LHCN-M2 (cell line): ENCODE measurements at places on chromosomes 13 and 19.

DNA sequence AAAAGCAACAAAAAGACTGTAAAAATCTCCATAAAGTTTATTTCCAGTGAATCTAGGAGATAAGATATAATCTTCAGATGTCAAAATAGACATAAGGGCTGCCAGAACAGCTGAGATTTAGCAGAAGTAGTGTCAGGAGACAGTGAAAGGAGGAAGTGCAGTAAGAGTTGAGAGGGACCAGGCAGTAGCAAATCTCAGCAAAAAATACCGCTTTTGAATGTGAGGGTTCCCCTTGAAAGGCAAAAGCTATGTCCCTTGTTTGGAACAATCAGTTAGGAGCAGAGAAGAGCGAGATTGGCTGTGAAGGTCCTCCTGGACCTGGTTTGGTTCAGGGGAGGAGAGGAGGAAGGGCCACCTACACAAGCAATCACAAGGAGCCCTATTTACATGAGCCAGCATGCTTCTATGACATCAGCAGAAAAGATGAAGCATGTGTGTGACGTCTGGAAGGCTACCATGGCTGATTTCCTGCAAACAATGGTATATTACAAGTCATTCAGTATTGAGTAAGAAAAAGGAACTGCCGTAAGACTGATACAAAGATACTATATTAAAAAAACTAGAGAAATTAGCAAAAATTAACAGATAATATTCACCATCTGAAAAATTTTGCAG lies 98.9 kb upstream of the SIAH3 start:
- DNase-seq, result no peak

- no peak for DNase-seq
These were observed 226.4 kb downstream of the COG6 start for GRCh38 chr13:39881887-39882286.

- no peak for DNase-seq
These were observed 1.1 kb downstream of the INSR start for GRCh38 chr19:7292950-7293761.

DNA sequence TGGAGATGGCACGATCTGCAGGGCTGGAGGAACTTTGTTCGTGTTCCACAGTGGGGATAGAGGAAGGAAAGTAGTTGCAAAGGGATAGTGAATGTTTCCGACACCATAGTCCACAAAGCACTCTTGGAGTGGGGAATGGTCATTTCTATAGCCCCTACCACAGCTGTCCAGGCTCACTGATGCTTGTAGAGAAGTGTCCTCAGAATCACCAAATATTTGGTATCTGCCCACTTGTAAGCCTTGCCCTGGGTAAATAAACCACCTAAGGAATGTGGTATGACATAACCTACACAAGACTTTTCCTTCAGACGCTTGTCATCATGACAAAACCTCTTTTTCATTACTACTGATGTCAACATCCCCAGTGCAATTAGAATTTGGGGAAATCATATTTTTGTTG lies 686.5 kb upstream of the ARGLU1 start:
- no peak for DNase-seq

GRCh38 chr19:16330368-16330801 lies 5.8 kb downstream of the KLF2 start:
- peak; percentile 86 for DNase-seq

GRCh38 chr19:39830847-39831246 lies 3.1 kb downstream of the DYRK1B start:
- no peak for DNase-seq
